ENCODE measurements at places on chromosomes 4 and X. TPM values are rescaled to one million over a fixed set of nuclear protein-coding genes. Genes with fewer than 3 reads are reported as not detected.

PASD1 gene
- total RNA-seq = not detected

GPR143 gene
- total RNA-seq = not detected

CABS1 gene
- not detected for total RNA-seq

SAGE1 gene
- not detected for total RNA-seq

TFE3 gene
- 41.8 TPM for total RNA-seq

PI4K2B gene
- 34.5 TPM for total RNA-seq

XAGE1A gene
- not detected for total RNA-seq

GRPR gene
- not detected for total RNA-seq

HTN3 gene
- total RNA-seq = not detected

BST1 gene
- total RNA-seq = 0.82 TPM

FAM184B gene
- not detected for total RNA-seq

DKK2 gene
- total RNA-seq = not detected

TACR3 gene
- total RNA-seq = not detected

SYTL4 gene
- total RNA-seq = not detected

IBSP gene
- not detected for total RNA-seq

FREM3 gene
- total RNA-seq = not detected

- DNase-seq = no peak
Measured at GRCh38 chr4:69951602-69952001, 13.9 kb downstream of the CSN2 start.

DNA sequence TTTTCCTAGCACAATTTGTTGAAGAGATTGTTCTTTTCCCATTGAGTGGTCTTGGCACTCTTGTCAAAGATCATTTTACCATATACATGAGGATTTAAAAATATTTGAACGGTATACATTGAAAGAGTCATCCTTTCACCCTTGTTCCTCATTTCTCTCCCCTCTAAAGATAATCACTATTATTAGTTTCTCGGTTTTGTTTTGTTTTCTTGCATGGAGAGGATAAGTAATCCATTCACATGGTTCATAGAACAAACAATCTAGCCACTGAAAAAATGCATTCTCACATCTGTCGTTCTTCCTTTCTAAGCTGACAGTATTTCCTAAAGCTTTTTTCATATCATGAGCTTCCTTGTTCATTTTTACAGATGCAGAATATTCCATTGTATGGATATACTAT, 39.2 kb upstream of the MSMO1 start:
- DNase-seq = no peak

GRCh38 chrX:45110494-45110893, 90.2 kb downstream of the DIPK2B start:
- no peak for DNase-seq

DNA sequence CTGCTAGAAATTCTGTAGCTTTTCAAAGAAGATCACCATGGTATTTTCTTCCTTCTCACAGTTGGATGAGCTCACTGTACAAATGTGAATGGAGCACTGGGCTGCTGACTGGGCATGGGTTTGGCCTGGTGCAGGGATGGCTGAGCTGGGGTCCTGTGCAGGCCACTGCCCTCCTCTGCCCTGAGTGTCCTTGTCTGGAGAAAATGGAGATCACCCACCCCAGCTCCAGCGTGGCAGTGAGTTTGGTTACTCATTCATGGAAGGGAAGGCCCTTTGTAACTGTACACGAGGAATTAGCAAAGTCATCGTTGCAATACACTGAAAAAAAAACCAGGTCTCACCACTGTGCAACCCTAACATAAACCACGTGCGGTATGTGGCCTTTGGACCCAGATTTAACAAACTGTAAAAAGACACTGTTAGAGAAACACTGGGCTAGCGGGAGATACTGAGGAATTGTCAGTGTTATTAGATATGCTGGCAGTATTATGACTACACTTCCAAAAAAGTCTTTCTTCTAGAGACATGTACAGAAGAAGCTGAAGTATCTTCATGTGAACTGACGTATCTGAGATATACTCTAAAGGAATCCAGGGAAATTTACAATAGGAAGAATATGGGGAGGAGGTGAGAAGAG, 16.1 kb upstream of the TBC1D14 start:
- DNase-seq = no peak

GRCh38 chrX:100090931-100091330, 319.1 kb downstream of the PCDH19 start:
- no peak for DNase-seq

GRCh38 chr4:95293014-95293413, 255.8 kb downstream of the UNC5C start:
- no peak for DNase-seq

GRCh38 chr4:10599574-10599973, 85.0 kb downstream of the CLNK start:
- no peak for DNase-seq

DNA sequence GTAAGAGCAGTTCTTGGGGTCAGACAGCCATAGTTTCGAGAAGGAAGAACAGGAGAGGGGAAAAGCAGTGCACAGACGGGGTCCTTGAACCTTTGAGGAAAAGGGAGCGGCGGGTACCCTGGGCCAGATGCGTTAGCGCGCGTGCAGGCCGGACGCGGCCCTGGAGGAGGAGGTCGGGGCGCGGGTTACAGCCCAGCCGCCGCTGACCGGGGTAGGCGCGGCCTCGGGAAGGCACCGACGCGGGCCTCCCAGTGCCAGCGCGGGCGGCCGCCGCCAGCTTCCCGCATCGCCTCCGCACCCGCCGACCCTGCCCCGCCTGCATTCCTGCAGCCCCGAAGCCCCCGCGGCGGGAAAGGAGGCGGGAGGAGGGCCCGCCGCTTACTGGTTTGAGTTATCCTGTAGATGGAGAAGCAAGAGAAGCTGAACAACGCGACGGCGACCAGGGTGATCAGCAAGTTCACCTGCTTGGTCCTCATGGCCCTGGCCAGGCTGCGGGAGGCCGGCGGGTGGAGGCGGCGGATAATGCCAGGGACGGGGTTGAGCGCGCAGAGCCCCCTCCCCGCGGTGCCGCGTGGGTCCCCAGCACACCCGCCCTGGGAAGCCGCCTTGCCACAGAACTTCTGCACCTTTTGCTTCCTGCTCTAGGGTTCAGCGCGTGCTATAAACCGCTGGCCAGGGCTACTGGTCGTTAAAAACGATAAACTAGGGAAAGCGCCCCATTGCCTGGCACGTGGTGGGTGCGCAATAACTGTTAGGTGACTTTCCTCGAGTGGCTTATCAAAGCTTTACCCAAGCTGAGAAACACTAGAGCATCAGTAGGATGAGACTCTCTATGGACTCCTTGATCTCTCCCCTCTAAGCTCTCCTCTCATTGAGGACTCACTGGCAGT, at the start of gene MGAT4D:
TSS of gene MGAT4D (minus strand) at position 547 of the 890 bp plus-strand sequence. CDS start at position 476, 71 bp downstream.
- no peak for DNase-seq

DNA sequence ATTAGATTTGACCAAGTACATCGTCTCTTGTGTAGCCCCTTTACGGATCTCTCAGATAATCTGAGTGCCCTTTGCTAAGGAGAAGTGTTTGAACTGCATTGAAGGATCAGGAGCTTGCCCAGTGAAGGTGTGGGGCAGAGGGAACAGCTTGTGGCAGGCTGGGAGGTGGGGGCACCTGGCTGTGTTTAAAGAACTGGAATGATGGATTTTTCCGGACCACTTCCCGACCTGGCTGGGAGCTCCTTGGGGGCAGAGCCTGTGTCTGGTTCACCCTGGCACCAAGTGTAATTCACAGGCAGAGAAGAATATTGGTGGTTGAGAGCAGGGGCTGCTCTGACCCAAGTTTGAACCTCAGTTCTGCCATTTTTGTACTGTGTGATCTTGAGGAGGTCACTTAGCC, 18.5 kb downstream of the TBC1D14 start:
- DNase-seq = no peak

DNA sequence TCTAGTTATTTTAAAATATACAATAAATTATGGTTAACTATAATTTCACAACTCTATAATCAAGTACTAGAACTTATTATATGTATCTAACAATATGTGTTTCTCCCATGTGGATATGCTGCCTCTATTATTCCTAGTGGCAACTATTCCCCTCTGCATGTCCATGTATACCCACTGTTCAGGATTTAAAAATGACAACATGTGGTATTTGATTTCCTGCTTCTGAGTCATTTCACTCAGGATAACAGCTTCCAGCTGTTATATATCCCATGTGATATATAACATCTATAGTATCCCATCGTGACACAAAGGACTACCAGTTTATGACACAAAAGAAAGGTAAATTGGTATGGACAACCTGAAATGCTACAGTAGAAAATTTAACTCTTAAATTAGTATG, 167.4 kb upstream of the TACR3 start:
- no peak for DNase-seq

- DNase-seq = no peak
Measured at GRCh38 chr4:164701665-164702064, 52.3 kb upstream of the SMIM31 start.

DNA sequence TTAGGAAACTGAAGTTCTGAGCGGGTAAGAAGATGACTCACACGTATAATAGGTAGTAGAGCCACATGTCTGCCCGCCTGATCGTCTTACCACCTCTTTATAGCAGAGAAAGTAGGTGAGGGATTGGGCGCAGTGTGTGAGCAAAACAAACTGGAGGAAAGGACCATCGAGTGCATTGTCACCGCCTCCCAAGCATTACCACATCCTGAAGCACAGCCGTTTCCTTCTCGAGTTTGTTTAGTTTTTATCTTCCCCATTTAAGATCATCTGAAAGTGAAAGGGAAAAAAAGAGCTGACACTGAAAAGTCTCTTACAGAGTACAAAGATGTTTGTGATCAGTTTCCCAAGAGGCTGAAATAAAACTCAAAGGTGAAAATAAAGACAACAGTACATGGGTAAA, 14.8 kb downstream of the PDK3 start:
- DNase-seq = peak; percentile 71

GRCh38 chr4:53601251-53601764, 10.0 kb upstream of the LNX1 start:
- DNase-seq = no peak

GRCh38 chrX:111830571-111830970, 45.4 kb upstream of the TRPC5OS start:
- no peak for DNase-seq

GRCh38 chr4:87240341-87240740, 19.9 kb upstream of the KLHL8 start:
- DNase-seq = no peak

GRCh38 chrX:13463608-13464007, 105.8 kb upstream of the EGFL6 start:
- DNase-seq = no peak

- no peak for DNase-seq
Measured at GRCh38 chr4:76513482-76513881, 78.5 kb downstream of the SHROOM3 start.

GRCh38 chr4:25801594-25801993, 61.2 kb downstream of the SEL1L3 start:
- DNase-seq = no peak

DNA sequence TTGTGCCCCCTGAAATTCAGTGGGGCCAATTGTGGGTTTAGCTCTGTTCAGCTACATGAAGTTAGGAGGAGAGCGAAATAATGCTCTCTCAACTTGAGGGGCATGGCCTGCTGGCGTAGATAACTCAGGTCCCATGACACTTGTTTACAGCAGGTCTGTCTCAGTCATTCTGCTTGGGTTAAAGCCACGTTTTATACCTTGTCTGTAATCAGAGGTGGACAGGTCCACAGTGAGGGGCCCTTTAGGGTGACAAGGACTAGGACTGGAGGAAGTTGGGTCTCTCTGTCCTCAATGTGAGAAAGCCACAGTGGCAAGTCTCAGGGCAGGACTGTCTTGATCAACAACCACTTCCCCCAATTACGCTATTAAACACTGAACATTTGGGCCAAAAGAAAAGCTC, 49.0 kb downstream of the PDHA1 start:
- no peak for DNase-seq

- DNase-seq = no peak
Measured at GRCh38 chr4:79413032-79413885, 5.2 kb upstream of the GK2 start.

GRCh38 chr4:108080747-108081146, 88.0 kb downstream of the LEF1 start:
- peak; percentile 33 for DNase-seq

GRCh38 chrX:53056292-53056691, 7.7 kb downstream of the GPR173 start:
- no peak for DNase-seq

- DNase-seq = no peak
Measured at GRCh38 chr4:163303069-163303468, 29.3 kb downstream of the NPY1R start.

- no peak for DNase-seq
Measured at GRCh38 chr4:85617202-85617601, 142.3 kb downstream of the ARHGAP24 start.

- DNase-seq = no peak
Measured at GRCh38 chr4:174041555-174042105, 241.8 kb downstream of the FBXO8 start.

DNA sequence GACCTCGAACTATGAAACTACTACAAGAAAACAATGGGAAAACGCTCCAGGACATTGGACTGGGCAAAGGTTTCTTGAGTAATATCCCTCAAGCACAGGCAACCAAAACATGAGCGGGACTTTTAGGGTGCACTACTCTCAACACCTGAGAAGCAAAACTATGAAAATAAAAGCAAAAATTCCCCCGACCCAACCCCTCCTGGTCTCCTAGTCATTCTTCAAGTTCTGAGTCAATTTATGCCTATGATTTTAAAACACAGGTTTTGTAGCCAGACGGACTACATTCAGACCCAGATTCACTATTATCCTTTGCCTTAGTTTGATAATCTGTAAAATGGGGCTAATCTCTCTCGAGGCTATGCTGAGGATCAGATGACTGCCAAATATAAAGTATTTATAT, 97.0 kb downstream of the SOWAHB start:
- DNase-seq = no peak

GRCh38 chr4:157045507-157046127, 30.3 kb upstream of the GLRB start:
- no peak for DNase-seq

- no peak for DNase-seq
Measured at GRCh38 chrX:103608306-103608963, 672 bp downstream of the TCEAL3 start.
